ENCODE measurements at places on chromosomes 12 and 14.

DNA sequence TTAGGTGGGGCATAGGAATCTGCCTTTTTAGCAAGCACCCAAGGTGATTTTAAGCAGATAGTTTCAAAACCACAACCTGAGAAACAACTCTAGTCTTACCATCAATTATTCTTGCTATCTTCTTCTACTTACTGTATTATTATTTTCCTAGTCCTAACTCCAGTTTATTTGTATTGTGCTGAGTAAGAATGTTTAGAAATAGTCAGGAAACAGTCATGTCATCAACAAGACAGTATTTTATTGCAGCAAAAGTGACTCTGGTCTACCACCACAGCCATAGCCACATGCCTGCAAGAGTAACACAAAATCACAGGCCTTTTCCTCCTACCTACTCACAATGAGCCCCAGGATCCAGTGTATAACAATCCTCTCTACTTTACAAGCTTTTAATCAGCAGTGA, 46.3 kb upstream of the FLRT2 start:
- DNase-seq = no peak

- DNase-seq = no peak
These were observed 435.0 kb downstream of the NELL2 start for GRCh38 chr12:44441155-44441554.

GRCh38 chr14:92475037-92475436, 38.5 kb upstream of the RIN3 start:
- DNase-seq = no peak

DNA sequence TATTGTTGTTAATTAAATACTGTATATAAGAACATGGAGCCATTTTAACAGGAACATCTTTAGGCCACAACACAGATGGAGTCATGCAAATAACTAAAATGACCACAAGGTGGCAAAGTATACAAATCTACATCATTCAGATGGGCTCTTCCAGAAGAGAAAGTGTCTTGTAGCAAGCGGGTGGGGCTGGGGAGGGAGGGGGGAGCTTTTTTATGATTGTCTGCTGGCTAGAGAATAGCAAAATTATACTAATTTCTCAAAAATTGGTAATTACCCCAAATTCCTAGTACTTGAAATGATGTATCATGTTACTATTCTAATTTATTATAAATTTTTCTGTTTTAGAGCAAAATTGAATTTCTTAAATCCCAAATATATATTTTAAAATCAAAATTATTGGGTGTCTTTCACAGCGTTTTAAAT, 378.7 kb downstream of the PRKD1 start:
- DNase-seq = no peak

- no peak for DNase-seq
These were observed 949 bp downstream of the PLBD2 start for GRCh38 chr12:113359133-113359938.

- peak; percentile 15 for DNase-seq
These were observed 100.5 kb upstream of the SSTR1 start for GRCh38 chr14:38107216-38107631.

- DNase-seq = no peak
These were observed 24.5 kb upstream of the OVCH1 start for GRCh38 chr12:29521951-29522350.

DNA sequence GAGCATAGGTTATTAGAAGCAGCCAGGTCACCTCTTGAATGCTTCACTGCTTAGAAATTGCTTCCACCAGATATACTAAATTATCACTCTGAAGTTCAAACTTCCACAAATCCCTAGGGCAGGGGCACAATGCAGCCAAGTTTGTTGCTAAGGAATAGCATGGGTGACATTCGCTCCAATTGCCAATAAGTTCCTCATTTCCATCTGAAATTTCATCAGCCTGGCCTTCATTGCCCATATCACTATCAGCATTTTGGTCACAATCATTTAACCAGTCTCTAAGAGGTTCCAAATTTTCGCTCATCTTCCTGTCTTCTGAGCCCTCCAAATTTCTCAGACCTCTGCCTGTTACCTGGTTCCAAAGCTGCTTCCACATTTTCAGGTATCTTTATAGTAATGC, 356.1 kb downstream of the DAD1 start:
- no peak for DNase-seq

DNA sequence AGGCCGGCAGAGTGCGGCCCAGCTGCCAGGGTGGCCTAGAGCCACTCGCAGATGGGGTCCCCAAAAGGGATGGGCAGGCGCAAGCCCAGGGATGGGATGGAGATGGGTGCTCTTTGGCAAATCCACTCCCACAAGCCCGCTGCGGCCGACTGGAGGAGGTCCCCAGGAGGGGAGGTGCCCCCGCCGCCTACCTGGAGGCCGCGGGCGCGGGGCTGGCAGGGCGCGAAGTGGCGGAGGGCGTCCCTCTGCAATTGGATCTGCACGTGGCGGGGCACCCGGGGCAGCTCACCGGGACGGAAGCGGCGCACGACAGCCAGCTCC, 730 bp downstream of the PPP1R3E start:
- no peak for DNase-seq

All from activated naive CD8-positive, alpha-beta T cell treated with anti-CD3 and anti-CD28 coated beads for 36 hours (primary cell).